ENCODE measurements at places on chromosomes 3 and 15.
A peak's percentile ranks its signal among the peaks of the same experiment; 100 is the strongest.

DNA sequence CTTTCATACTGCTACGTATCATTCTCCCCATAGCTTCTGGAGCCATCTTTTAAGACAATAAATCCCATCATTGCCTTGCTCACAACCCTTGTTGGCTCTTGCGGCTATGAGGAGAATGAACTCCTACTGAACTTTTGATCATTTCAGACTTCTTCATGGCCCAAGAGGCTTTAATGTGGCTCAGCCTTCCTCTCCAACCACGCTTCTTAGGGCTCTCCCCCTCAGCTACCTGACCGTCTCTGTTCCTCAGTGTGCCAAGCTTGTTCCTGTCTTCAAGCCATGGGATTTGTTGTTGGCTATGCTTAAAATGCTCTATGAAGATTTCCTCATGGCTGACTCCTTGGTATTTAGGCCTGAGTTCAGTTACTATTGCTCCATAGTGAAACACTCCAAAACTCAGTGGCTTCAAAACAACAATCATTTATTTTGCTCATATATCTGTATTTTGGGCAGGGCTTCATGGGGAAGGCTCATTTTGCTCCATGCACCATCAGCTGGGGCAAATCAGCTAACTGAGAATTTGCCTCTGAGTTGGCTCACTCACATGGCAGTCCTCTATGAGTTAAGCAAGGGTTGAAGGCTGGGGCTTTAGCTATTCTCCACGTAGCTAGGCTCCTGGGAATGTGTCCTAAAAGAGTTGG is 47.5 kb downstream of the FOXL2 start:
- DNase-seq = no peak

- no peak for DNase-seq
Observed at GRCh38 chr3:57164217-57164656, 916 bp downstream of the IL17RD start.

- peak; percentile 39 for DNase-seq
Observed at GRCh38 chr15:34514251-34514670, 69.2 kb downstream of the GOLGA8B start.

DNA sequence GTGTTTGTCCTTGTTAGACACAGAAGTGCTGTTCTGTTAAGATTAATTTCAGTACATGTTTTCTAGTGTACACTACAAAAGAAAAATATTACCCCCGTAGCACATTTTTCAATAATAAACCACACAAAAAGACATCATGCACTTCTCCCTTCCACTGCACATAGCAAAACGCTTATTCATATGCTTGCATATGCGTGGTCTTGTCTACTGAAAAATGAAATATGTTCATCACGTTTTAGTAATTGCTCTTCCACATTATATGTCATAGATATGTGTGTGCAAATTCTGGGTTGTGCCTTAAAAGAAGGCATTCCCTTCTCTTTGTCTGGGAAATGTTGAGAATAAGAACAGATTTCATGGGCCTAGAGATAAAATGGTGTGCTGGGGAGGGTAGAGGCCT is 353.9 kb downstream of the NSUN3 start:
- DNase-seq = no peak

- DNase-seq = no peak
Observed at GRCh38 chr15:64950888-64951287, 38.8 kb downstream of the SPG21 start.

DNA sequence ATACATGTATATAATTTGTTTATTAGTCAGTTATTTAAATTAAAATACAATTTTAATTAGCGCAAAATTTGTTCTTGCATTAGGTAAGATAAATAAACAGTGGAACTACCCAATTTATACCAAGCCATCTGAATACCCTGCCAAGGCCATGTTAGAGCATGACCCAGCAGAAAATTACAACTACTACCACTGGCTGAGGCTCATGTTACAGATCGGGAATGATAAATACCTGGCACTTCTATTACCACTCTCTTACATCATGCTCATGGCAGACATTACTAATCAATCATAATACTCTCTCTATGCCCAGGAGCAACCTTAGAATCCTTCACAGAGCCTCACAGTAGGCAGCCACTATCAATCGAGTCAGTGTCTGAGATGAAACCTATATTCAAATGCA is 21.2 kb upstream of the LMOD3 start:
- DNase-seq = no peak

Measured in D721Med (cell line).